ENCODE measurements at places on chromosomes 3 and 15.

DNA sequence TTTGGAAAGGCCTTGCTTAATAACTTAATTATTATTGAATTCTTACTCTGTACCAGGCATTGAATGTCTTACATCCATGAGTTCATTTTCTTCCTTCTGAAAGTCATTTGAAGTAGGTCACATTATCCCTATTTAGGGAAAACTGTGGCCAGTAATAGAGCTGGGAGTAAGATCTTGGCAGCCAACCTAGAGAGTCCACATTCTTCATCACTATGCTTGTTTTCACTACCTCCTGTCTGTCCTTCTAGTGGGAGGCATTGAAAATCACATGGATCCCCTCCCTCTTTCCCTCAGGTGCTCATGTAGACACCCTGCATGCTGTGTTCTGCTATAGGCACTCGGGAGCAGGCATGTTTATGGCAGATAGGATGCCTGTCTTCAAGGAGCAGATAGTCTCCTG is 154.9 kb downstream of the EBLN2 start:
- no peak for DNase-seq

- DNase-seq = no peak
These were observed 192.4 kb upstream of the IGF1R start for GRCh38 chr15:98455904-98456303.

DNA sequence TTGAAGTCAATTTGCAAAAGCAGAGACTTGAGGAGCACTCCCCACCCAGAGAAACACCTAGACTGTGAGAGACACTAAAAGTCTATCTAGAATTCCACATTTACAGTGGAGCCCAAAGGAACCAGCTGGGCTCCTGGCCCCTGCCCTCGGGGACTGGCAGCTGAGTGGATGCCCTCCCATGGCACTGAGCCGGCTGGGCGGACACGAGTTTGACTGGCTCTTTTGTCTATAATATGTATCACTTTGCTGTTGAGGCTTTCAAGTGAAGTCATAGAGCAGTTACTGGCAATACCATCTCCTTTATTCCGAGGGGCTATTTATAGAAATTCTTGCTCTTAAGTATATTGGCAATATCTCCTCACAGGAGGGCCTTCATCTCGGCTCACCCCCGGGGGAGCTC is 65.8 kb upstream of the TNFAIP8L3 start:
- DNase-seq = no peak

DNA sequence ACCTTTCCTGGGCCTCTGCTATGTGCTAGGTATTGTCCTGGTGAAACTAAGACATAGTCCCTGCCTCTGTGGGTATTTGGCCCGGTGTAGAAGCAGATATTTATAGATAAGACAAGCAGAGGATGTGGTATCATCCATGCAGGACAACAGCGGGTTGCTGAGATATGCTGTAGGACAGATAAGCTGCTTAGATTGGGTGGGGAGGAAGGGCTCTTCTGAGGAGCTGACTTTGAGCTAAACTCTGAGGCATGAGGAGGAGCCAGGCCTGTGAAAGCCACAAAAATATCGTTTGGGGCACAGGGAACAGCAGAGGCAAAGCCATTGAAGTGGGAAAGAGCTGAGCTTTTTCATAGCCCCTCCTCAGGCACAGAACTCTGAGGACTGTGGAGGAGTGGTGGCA is 492.5 kb upstream of the CFAP20DC start:
- DNase-seq = peak; percentile 29

DNA sequence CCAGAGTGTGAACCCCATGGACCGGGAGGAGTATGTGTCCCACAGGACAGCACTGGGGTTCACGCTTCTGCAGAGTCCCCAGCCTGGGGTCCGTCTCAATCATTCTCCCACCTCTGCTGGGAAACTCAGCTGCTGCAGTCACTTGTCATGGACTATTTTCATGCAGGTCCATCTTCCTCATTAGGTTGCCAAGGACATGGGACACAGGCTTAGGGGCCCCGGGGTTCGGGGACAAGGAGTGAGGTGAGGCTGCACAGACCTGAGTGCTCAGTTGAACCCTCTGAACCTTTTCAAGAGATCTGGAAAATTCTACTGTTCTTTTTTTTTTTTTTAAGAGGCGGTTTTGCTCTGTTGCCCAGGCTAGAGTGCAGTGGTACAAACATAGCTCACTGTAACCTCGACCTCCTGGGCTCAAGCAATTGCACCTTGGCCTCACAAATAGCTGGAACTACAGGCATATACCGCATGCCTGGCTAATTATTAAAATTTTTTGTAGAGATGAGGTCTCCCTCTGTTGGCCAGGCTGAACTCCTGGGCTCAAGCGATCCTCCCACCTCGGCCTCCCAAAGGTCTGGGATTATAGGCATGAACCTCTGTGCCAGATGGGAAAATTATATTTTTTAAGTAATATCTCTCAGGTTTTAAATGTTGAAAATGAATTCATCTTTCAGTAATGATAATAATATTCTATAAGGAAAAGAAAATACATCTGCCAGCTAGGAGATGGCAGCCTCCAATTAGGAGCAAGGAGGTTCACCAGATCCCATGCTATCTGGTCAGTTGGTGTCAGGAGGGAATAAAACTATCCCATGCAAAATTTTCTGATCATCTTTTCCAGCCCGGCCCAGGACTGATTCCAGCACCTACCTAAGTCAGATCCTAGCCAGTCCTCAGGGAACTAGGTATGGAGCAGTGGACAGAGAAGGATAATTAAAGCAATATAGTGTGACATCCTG is 45.2 kb downstream of the RPN1 start:
- no peak for DNase-seq

- no peak for DNase-seq
These were observed 65.3 kb downstream of the ADAM10 start for GRCh38 chr15:58684036-58684710.

DNA sequence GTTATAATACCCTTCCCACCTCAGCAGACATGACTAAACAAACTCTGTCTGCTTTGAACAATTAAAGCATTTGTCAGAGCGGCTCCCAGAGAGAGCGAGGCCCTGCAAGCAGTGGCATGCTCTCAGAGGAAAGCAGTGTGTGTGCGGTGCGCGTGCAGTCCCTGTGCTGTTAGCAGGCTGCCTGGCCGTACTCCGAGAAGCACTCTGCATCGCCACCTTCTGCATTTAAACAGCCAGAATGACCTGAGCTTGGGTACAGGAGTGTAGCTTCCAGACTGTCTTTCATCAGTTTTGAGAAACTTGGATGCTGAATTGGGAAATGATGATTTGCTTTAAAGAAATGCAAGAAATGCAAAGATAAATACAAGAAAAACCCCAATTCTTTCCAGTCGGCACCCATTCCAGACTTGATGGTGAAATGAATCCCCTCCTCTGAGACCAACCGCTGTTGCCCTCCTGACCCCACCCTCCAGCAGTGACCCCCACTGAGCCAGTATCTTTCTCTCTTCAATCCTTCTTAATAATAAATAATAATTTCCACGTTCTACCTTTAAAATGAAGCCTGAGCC is 113.5 kb downstream of the VGLL4 start:
- no peak for DNase-seq

GRCh38 chr3:160661660-160662059 is 15.3 kb upstream of the ARL14 start:
- DNase-seq = peak; percentile 79

Data from WERI-Rb-1 (cell line).